ENCODE measurements at places on chromosomes 3 and 15. TPM values are rescaled to one million over a fixed set of nuclear protein-coding genes. Genes with fewer than 3 reads are reported as not detected.

The CEP19 gene
- total RNA-seq, result 1.6 TPM

The MRAS gene
- 42.2 TPM for total RNA-seq

The MST1R gene
- 0.43 TPM for total RNA-seq

The TSEN2 gene
- 16.0 TPM for total RNA-seq

The RTP3 gene
- not detected for total RNA-seq

The SPATA12 gene
- total RNA-seq, result not detected

The SLC30A4 gene
- 11.6 TPM for total RNA-seq

The THSD4 gene
- total RNA-seq, result 102 TPM

The AGBL1 gene
- total RNA-seq, result not detected

The GRK7 gene
- not detected for total RNA-seq

The ARIH2 gene
- total RNA-seq, result 91.7 TPM

The PLSCR5 gene
- not detected for total RNA-seq

The EPHB1 gene
- 0.88 TPM for total RNA-seq

The DPPA4 gene
- not detected for total RNA-seq

The CCR9 gene
- not detected for total RNA-seq

The AMOTL2 gene
- 87.1 TPM for total RNA-seq

The LIPH gene
- 0.14 TPM for total RNA-seq

The WNT5A gene
- total RNA-seq, result 128 TPM

The AADAC gene
- total RNA-seq, result 0.43 TPM

The GPR156 gene
- total RNA-seq, result 0.44 TPM

The BOC gene
- total RNA-seq, result 4.9 TPM

The IRAK2 gene
- total RNA-seq, result 17.9 TPM

The TGM5 gene
- total RNA-seq, result not detected

The CTXN2 gene
- total RNA-seq, result not detected

The ZNF620 gene
- total RNA-seq, result 0.44 TPM

The PPP1R14D gene
- total RNA-seq, result not detected

The IL16 gene
- not detected for total RNA-seq

The XYLB gene
- total RNA-seq, result 5.5 TPM
